ENCODE measurements at places on chromosomes 5 and 9.

DNA sequence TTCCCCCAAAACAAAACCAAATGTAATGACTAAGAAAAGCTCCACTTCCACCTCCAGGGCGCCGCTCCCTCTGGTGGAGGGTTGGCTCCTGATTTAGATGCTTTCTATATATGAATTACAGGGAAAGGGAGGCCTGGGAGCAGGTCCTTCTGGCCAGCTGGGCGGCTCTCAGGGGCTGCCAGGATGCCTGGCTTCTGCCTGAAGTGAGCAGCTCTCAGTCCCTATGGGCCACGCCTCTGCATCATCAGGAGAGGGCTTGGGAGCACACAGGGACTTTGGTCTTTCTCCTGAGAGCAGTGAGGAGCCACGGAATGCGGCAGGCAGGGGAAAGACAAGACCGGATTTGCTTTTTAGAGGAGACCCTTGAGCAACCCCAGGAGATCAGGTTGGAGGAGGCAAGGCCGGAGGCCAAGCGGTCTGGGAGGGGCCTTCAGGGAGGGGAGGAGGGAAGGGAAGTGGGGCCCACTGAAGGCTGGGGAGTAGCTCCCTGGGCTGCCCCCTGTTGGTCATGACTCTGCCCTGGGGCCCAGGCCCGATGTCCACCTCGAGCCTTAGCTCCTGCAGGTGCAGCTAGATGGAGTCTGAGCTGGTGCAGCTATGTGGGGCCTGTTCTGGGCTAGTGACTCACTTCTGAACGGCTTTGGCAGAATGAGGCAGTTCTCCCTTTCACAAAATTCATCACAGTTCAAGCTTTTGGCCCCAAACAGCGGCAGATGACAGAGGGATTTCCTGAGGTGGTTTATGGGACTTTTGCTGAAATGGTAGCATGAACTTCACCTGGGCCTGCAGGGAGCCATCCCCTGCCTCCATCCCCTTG, 11.3 kb upstream of the GRHPR start:
- DNase-seq: no peak

DNA sequence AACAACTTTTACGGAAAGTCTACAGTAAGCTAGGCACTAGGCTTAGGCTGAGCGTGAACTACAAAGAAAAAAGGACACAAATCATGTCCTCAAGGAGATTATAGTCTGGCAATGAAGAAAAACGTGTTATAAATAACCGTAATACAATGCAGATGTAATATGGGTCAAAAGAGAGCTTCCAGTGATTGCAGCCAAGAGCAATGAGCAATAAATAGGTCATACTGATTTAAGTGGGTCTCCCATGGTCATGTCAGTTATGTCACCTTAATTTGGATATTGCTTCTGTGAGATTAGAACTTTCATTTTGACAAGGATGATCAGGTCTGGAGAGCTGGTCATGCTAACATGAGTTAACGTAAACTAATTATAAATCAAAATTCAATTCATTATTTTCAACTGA, 158.6 kb upstream of the GNA14 start:
- no peak for DNase-seq

- DNase-seq: no peak
These were observed 308.0 kb downstream of the MCTP1 start for GRCh38 chr5:94976853-94977252.

GRCh38 chr9:75096796-75097195, 8.5 kb downstream of the OSTF1 start:
- DNase-seq: no peak

DNA sequence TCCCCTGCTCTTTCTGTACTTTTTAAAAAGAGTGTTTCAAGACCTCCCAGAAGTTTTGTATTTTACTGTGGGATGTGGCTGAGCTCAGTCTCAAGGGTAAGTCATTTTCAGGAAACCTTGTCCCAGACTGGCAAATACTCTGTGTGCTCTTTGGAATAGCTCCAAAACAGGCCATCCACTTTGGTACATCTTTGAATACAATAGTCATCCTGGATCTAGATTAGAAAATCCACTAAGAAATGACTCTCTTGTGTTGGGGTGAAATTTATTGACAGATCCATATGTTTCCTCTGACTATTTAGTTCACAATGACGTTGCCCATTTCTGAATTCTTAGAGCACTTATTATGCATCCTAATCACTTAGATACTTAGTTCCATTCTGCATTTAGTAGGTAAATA, 95.2 kb downstream of the PLCXD3 start:
- no peak for DNase-seq

GRCh38 chr5:73149540-73149939, 23.5 kb upstream of the TMEM174 start:
- no peak for DNase-seq

DNA sequence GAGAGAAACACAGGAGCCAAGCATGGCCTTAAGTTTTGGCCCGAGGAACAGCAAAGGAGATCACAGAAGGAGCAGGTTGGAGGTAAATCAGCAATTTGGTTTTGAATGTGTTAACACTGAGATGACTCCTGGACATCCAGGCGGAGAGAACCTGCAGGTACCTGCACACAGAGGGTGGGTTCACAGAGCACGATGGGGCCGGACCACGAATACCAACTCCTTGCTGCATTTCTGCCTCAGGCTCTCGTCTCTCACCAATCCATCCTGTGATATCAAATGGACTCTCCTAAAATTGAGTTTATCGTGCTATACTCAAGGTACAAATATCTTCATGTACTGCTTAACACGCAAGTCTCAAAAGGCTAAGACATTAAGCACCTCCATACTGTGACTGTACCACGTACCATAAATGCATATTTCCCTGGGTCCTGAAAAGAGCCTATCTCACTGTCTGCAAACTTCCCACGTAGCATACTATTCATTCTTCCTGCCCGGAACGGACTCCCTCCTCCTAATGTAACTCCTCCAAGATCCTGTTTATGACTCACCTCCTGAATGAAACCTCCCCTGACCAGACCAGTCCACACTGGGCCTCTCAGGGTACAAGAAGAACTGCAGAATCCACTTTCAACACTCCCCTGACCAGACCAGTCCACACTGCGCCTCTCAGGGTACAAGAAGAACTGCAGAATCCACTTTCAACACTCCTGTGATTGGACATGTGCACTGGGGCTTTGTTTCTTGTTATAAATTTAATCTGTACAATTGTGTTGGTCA, 380.8 kb upstream of the RFX3 start:
- no peak for DNase-seq

- DNase-seq: no peak
These were observed 87.9 kb upstream of the SLC24A2 start for GRCh38 chr9:19876569-19877316.

DNA sequence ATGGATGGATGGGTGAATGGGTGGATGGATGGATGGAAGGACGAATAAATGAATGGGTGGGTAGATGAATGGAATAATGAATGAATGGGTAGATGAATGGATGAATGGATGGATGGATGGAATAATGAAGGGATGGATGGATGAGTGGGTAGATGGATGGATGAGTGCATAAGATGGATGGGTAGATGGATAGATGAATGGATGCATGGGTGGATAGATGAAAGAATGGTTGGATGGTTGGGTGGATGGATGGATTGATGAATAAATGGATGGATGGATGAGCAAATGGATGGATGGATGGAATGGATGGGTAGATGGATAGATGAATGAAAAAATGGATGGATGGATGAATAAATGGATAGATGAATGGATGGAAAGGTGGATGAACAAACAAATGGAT, 85.2 kb downstream of the PHF2 start:
- DNase-seq: no peak
